ENCODE measurements at places on chromosomes 12 and 14. TPM values are rescaled to one million over a fixed set of nuclear protein-coding genes. Genes with fewer than 3 reads are reported as not detected.

DNA sequence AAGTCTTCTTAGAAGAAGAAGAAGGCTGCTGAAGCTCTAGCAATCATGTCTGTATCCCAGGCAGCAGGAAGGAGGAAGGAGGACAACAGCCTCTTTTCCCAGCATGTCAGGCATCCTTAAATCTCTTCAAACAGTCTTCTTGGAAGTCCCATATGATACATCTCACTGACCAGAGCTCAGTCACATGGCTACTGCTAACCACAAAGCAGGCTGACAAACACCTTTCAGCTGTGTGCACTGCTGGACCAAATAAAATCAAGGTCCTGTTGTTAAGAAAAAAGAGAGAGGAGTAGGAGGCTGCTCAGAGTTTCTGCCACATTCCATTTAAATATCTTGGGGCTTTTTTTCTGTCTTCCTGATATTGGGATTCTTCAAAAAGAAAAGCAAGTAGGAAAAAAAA is 203.4 kb upstream of the PELI2 start:
- DNase-seq = no peak

DNA sequence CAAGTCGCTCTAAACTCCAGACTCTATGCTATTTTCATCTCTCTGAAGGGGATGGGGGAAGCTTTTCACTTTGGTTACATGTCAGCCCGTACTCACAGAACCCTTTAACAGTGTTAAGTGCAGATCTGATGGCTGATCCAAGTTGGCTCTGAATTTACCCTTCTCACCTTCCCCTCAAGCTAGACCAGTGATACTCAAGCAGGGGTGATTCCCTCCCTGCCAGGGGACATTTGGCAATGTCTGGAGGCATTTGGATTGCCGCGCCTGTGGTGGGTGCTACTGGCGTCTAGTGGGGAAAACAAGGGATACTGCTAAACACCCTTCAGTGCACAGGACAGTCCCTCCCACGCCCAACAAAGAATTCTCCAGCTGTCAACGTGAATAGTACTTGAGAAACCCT is 6.0 kb upstream of the TEX52 start:
- no peak for DNase-seq

B3GNT4 gene
- 8.3 TPM for total RNA-seq

DNA sequence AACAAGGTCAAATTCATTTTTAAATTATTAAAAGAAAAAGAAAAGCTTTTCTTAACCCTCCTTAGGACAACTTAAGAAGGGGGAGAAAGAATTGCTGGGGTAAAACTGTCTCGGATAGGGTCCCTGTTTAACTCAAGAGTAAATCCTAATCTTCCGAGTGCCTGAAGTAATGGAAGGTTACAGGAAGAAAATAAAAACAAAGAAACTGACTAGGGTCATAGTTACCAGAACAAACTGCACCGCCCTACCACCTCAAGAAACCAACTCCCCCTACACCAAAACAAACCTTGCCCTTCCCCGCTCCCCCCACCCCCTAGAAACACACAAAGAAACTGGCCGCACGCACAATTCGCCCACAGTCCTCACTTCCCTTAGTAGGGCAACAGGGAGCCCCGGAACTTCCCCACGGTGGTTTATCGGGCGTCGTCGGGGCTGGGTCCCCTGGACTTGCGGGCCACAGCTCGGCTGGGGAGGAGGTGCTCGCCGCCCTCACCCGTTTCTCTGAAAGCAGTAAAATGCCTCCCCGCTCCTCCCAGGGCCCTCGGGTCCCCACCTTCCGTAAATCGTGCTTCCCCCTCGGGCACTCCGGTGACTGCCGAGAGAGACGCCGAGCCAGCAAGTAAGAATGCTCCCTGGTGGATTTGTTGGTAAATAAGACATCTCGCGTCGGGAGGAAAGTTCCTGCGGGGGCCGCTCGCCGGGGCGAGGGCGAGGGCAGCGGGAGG is 2.4 kb downstream of the SINHCAF start:
- DNase-seq = no peak

CBLN3 gene
- total RNA-seq = 0.91 TPM

GRCh38 chr12:21992823-21993222 is 51.6 kb upstream of the ABCC9 start:
- DNase-seq = no peak

TSPAN8 gene
- total RNA-seq = 0.91 TPM

KLRC3 gene
- 5.7 TPM for total RNA-seq

GRCh38 chr14:103078860-103079587 is 5.0 kb upstream of the LBHD2 start:
- DNase-seq = no peak

DNA sequence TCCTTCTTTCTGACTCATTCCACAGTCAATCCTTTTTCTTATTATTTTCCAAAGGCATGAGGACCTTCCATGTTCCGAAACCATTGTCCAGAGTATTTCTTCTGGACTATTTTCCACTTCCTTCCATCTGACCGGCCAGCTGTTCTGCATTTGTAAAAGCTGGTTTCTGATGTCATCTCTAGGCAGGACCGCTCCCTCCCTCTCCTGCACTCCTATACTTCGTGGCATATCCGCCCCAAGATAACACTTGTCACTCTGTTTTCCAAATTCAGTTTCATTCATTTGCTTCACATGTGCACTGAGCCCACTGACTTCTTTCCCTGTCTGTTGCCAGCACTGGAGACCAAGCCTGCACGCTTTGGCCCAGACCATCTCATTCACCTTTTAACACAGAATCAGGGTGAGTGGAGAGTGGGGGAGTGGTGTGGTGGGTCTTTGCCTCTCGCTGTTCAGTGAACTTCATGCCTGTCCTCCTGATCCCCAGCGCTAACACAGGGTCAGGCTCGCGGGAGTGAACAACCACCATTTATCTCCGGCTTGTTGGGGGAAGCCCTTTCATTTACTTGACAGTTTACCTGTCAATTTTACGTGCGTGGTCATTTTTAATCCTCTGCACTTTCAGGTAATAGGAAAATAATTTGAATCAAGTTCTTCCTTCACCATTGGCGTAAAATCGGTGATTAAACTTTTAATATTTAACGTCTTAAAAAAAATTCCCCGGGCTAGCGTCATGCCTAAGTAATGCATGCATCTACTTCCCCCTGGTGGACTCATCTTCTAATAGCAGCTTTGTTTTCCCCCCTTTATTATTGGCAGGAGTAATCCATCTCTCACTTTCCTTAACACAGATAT is 52.5 kb downstream of the C12orf75 start:
- DNase-seq = peak; percentile 57

DNA sequence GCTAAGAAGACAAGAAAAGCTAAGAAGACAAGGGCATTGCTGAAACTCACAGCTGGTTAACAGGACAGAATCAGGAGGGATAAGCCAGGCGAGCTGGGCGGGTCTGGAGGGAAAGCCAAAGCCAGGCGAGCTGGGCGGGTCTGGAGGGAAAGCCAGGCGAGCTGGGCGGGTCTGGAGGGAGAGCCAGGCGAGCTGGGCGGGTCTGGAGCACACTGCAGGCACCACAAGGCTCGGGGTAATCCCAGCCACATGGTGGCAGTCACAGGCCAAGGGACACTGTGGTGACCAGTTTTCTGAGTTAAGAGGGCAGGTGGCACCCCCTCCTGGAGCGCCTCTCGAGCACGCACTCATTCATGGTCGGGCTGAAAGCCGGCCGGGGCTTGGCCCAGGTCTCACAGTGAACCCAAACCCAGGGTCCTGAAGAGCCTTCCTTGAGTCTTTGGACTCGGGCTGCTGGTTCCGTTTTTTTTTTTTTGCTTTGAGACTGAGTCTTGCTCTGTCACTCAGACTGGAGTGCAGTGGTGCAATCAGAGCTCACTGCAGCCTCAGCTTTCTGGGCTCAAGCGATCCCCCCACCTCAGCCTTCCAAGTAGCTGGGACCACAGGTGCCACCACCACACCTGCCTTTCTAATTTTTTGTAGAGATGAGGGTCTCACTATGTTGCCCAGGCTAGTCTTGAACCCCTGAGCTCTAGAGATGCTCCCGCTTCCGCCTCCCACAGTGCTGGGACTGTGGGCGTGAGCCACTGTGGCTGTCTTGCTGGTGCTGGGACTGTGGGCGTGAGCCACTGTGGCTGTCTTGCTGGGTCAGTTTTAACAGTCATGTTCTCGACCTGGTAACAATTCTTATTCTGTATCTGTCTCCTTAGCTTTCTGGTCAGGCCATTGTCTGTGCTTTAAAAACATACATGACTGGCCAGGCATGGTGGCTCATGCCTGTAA is 40.2 kb downstream of the HSP90AA1 start:
- DNase-seq = peak; percentile 68

DNA sequence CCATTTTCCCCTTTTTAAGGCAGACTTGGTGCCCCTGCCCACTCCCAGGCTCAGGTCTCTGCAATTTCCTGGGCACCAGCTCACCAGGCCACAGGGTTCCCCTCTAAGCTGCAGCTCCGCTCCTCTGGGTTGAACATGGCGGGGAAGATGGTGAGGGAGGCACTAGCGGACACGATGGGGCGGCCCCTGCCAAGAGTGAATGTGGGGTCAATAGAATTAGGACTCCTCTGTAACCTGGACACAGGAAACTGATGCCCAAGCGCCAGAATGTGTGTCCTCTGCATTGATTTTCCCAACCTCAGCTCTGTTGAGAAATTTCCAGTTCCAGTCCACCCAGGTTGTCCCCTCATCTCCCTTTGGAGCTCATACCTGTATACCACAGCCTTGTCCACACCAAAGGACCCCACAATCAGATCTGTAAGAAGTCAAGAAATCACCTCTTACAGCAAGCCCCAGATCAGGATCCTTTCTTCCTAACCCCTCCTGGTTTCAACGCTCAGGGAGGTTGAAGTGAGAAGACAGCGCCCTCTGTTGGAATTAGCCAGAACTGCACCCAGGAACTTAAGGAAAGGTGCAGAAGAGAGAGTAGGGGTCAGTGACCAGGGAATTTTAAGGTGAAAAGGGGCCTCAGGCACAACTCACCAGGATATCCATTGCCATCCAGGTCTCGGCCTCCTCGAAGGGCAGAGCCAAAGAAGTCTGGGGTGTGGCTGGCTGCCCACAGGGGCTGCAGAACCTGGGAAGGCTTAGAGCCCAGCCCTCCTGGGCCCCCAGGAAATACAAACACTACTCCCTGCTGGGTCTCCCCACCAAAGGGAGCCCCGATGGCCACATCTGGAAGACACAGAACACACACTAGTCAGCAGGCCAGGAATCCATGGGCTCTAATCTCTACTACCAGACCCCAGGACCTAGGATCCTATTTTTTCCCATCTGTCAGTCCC is 14.7 kb downstream of the ITGA5 start:
- DNase-seq = no peak

- DNase-seq = peak; percentile 1
Measured at GRCh38 chr12:62006076-62006732, 254.0 kb upstream of the USP15 start.

DNA sequence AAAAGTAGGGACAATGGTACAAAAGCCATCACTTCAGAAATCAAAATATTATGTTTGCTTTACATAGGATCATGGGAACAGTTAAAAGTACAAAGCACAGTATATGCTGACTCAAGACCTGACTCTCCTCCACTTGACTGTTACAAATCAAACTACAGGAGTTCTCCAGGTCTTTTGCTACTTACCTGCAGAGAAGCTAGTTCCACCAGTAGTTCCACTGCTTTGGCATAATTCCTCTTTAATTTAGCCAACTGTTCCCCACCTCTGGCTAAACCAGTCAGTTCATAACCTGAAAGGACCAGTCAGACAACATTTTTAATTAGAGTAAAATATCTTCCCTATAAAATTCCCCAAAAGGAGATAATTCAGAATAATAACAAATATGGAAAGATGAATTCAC is 14.0 kb downstream of the ATP6V1D start:
- DNase-seq = no peak

DNA sequence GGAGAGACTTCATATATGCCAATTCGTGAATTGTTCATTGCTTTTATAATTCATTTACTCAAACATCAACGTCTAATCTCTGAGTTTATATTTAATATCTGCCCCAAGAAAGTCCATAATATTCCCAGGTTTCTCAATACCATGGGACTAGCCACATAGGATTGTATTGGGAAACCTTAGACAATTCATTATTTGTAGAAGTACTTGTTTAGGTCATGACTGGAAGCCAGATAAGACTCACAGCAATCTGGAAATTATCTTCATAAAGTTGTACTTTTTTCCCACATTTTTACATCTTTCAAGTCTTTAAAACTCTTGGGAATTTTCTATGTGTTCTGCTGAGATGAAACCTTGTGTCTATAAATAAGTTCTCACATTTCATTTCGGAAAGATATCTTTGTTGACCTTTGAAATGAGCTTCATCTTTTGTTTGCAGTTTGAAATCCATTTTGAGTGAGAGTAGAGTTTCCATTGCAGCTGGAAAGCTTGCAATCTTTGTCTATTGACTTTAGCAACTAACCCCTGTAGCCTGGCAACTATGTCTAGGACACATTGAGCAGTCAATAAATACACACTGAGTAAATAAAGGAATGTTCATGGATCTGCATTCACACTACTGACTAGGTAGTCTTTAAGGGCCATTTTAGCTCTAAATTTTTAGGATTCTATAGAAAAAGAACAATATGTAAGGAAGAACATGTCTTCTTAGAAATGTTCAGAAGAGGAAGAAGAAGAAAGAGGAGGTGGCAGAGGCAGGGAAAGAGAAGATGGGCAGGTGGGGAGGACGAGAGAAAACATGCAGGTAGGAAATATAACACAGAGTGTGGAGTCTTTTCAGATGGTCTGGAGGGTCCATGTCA is 154.4 kb downstream of the LRIG3 start:
- no peak for DNase-seq

KRT83 gene
- not detected for total RNA-seq

L3HYPDH gene
- 46.5 TPM for total RNA-seq

DNA sequence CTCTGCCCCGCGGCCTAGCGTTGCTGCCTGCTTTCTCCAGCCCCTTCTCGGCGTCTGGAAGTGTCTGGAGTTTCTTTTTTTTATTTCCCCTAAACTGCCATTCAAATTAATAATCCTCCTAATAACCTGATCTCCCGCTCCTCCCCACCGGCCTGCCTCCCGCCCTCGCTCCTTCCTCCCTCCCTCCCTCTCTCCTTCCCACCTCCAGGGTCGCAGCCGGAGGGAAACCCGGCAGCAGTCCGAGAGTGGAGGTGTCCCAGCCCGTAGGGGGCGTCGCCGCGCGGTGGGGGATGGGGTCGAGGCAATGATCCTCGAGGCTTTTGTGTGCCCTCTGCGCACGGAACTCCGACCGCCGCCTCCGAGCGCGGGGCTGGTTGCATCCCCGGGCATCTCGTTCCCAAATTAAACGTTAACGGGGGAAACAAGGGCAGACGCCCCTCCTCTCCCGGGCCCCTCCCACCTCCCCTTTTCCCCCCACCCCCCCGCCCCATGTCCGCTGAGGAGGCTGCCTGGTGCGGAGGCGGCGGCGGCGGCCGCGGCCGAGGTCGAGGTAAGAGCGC is 1.0 kb upstream of the SOCS2 start:
- DNase-seq = no peak

GRCh38 chr14:92425101-92425500 is 88.5 kb upstream of the RIN3 start:
- no peak for DNase-seq

- no peak for DNase-seq
Measured at GRCh38 chr12:46472893-46473633, 100.5 kb upstream of the SLC38A2 start.

AVPR1A gene
- 1.9 TPM for total RNA-seq

INF2 gene
- 4.2 TPM for total RNA-seq

DNA sequence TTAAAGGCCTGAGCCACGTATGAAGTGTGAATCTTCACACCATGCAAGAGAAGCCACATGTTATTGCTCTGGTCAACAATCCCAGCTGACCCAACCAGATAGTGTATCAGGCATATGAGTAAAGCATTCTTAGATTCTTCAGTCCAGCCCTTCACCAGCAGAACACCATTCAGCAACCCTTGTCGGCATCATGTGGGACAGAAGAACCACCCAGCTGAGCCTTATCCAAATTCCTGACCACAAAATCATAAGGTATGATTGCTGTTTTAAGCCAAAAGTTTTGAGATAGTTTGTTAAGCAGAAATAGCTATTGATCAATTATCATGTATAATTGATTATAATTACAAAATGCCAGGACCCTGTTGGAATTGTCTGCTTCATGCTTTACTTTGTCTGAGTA is 664.9 kb downstream of the VRK1 start:
- DNase-seq = no peak

All from cerebellum (tissue), 4 donors.